ENCODE measurements at places on chromosomes 2 and 18. TPM values are rescaled to one million over a fixed set of nuclear protein-coding genes. Genes with fewer than 3 reads are reported as not detected.

GRCh38 chr2:39356922-39357639 is 80.0 kb downstream of the MAP4K3 start:
- no peaks in the 10 kb centered on the region for H3K27me3 ChIP-seq
- peaks cover 11% of the 10 kb centered on the region for H3K36me3 ChIP-seq
- H3K4me3 ChIP-seq: no peak overlapping the region
- H3K4me1 ChIP-seq: no peaks in the 10 kb centered on the region

DNA sequence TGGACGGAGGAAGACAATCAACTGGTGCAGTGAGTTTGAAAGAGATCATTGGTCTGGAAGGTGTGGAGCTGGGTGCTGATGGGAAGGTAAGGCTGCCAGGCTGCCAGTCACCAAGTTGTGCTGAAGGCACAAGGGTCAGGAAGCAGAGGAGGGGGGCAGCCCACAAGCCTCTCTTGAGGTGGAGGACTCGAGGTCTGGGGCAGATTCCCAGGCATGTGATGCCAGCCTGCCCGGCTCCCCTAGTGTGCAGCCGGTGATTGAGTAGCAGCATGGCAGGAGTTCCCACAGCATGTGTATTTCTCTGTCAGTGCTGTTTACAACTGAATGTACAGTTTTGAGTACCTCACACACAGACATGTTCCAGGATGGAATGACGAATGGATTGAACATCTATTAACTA is 99.3 kb downstream of the CABLES1 start:
- H3K4me1 ChIP-seq: peaks cover 4% of the 10 kb centered on the region
- peaks cover 12% of the 10 kb centered on the region for H3K36me3 ChIP-seq
- no peak overlapping the region for H3K4me3 ChIP-seq
- no peak overlapping the region for H3K27ac ChIP-seq
- no peak for DNase-seq

GRCh38 chr18:77208964-77209363 is 40.7 kb upstream of the GALR1 start:
- H3K4me3 ChIP-seq: no peak overlapping the region
- no peaks in the 10 kb centered on the region for H3K36me3 ChIP-seq
- no peaks in the 10 kb centered on the region for H3K27me3 ChIP-seq
- H3K4me1 ChIP-seq: no peaks in the 10 kb centered on the region
- no peak overlapping the region for H3K27ac ChIP-seq
- DNase-seq: peak; percentile 44

- H3K27me3 ChIP-seq: no peaks in the 10 kb centered on the region
- no peak overlapping the region for H3K4me3 ChIP-seq
- DNase-seq: no peak
- no peak overlapping the region for H3K27ac ChIP-seq
- H3K4me1 ChIP-seq: no peaks in the 10 kb centered on the region
Observed at GRCh38 chr2:25548601-25549000, 124.8 kb downstream of the DTNB start.

DNA sequence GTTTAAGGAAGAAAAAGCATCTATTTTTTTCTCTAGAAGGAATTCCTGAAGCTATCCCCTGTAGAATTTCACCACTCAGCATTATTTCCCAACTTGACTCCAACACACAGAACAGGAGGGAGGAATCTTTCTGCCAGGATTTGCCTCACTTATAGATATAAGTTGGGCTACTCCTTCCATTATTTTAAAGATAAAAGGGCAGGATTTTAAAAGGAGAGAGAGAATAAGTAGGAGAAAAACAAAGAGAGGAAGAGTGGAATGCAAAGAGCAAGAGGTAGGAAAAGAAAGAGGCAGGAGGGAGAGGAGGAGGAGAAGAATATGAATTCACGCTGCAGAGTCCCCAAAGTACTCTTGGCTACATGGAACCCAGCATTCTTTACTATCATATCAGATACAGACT is 182.5 kb downstream of the TCF4 start:
- no peak overlapping the region for H3K27ac ChIP-seq
- no peak overlapping the region for H3K4me3 ChIP-seq
- H3K4me1 ChIP-seq: no peaks in the 10 kb centered on the region
- no peak for DNase-seq
- H3K27me3 ChIP-seq: no peaks in the 10 kb centered on the region

DNA sequence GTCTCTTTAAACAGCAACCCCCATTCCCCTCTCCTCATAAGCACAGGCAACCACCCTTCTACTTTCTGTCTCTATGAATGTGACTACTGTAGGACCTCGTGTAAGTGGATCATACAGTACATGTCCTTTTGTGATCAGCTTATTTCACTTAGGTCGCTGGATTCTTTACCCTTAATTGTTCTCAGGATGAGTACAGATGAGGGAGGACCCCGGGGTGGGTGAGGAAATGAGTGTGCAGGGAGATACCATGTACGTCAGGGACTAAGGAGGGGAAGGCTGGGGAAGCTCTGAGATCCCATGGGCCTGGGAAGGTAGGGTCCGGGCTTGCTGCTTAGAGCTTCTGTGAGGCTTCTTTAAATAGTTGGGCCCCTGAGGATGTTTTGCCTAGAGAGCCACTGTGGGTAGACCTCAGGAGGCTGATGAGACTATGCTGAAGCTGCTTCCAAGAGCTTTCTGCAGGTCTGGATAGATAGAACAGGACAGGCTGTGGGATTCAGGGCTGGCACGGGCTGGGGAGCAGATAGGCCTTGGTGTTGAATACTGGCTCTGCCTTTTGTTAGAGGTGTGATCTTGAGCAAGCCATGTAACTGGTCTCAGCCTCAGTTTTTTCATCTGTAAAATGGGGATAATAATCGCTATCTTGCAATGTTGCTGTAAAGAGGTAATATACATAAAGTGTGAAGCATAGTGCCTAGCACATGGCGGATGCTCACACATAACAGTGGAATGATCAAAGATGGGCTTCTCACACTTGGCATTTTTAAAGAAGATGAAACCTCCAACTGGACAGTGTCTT is 155.3 kb downstream of the PRKCE start:
- H3K36me3 ChIP-seq: no peaks in the 10 kb centered on the region
- no peak for DNase-seq
- no peaks in the 10 kb centered on the region for H3K4me1 ChIP-seq
- H3K4me3 ChIP-seq: no peak overlapping the region
- no peaks in the 10 kb centered on the region for H3K27me3 ChIP-seq
- H3K27ac ChIP-seq: no peak overlapping the region

- peaks cover 3% of the 10 kb centered on the region for H3K4me1 ChIP-seq
- no peak for DNase-seq
- H3K27me3 ChIP-seq: no peaks in the 10 kb centered on the region
- no peak overlapping the region for H3K27ac ChIP-seq
Observed at GRCh38 chr2:140440815-140441214, 1660.6 kb upstream of the NXPH2 start.

GRCh38 chr2:208013285-208014178 is 11.8 kb downstream of the PLEKHM3 start:
- no peaks in the 10 kb centered on the region for H3K27me3 ChIP-seq
- peaks cover 43% of the 10 kb centered on the region for H3K4me1 ChIP-seq
- H3K36me3 ChIP-seq: no peaks in the 10 kb centered on the region
- no peak overlapping the region for H3K4me3 ChIP-seq

- peak; percentile 66 for DNase-seq
- no peak overlapping the region for H3K4me3 ChIP-seq
- H3K36me3 ChIP-seq: no peaks in the 10 kb centered on the region
- H3K4me1 ChIP-seq: peaks cover 13% of the 10 kb centered on the region
- no peaks in the 10 kb centered on the region for H3K27me3 ChIP-seq
- peak overlapping the region; percentile 22 for H3K27ac ChIP-seq
Observed at GRCh38 chr2:105592288-105592687, 152.4 kb upstream of the NCK2 start.

- H3K36me3 ChIP-seq: no peaks in the 10 kb centered on the region
- H3K4me3 ChIP-seq: no peak overlapping the region
- H3K27ac ChIP-seq: no peak overlapping the region
- no peaks in the 10 kb centered on the region for H3K4me1 ChIP-seq
Observed at GRCh38 chr2:137228566-137228965, 463.2 kb downstream of the THSD7B start.

GRCh38 chr2:37656512-37657423 is 14.7 kb downstream of the CDC42EP3 start:
- no peak overlapping the region for H3K27ac ChIP-seq
- H3K4me1 ChIP-seq: no peaks in the 10 kb centered on the region
- no peaks in the 10 kb centered on the region for H3K27me3 ChIP-seq
- no peak overlapping the region for H3K4me3 ChIP-seq

- H3K4me1 ChIP-seq: no peaks in the 10 kb centered on the region
- H3K36me3 ChIP-seq: no peaks in the 10 kb centered on the region
- no peak overlapping the region for H3K4me3 ChIP-seq
- peaks cover 3% of the 10 kb centered on the region for H3K27me3 ChIP-seq
- DNase-seq: no peak
- no peak overlapping the region for H3K27ac ChIP-seq
Observed at GRCh38 chr18:79867666-79868065, 69.9 kb downstream of the KCNG2 start.

DNA sequence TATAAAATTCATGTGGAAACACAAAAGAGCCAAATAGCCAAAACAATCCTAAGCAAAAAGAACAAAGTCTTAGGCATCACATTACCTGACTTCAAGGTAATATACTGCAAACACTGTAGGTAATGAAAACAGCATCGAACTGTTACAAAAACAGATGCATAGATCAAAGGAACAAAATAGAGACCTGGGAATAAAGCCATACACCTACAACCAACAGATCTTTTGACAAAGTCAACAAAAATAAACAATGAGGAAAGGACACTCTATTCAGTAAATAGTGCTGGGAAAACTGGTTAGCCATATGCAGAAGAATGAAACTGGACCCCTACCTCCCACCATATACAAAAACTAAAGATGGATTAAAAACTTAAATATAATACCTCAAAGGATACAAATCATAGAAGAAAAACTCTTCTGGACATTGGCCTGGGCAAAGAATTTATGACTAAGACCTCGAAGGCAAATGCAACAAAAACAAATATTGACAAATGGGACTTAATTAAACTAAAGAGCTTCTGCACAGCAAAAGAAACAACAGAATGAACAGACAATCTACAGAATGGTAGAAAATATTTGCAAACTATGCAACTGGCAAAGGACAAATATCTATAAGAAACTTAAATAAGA is 218.0 kb downstream of the PHLPP1 start:
- H3K4me1 ChIP-seq: no peaks in the 10 kb centered on the region
- no peak overlapping the region for H3K4me3 ChIP-seq
- H3K27me3 ChIP-seq: no peaks in the 10 kb centered on the region
- H3K36me3 ChIP-seq: no peaks in the 10 kb centered on the region

DNA sequence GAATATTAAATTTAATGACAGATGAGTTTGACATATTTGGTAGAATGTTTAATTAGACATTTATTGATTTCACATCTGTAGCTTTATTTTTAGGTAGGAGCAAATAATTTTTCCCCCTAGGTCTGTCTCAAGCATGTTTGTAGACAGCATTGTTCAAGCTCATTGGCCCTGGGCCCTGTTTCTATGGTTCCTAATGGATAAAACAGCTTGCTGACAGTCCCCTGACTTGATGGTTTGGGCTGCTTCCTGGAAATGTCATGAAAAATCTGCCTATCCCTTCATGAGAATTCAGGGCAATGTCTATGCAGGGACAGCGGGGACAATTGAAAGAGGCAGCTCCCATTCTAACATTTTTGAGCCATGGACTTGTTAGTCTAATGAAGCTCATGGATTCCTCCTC is 14.6 kb upstream of the MEP1B start:
- H3K4me1 ChIP-seq: no peaks in the 10 kb centered on the region
- H3K27ac ChIP-seq: no peak overlapping the region
- H3K27me3 ChIP-seq: no peaks in the 10 kb centered on the region
- DNase-seq: no peak
- H3K4me3 ChIP-seq: no peak overlapping the region

- peaks cover 3% of the 10 kb centered on the region for H3K36me3 ChIP-seq
- H3K4me1 ChIP-seq: peaks cover 36% of the 10 kb centered on the region
- H3K4me3 ChIP-seq: no peak overlapping the region
- DNase-seq: no peak
- no peaks in the 10 kb centered on the region for H3K27me3 ChIP-seq
Observed at GRCh38 chr2:240584486-240585031, 2.0 kb upstream of the CAPN10 start.

- H3K27me3 ChIP-seq: no peaks in the 10 kb centered on the region
- no peaks in the 10 kb centered on the region for H3K4me1 ChIP-seq
- no peak for DNase-seq
Observed at GRCh38 chr2:138615257-138615656, 113.7 kb downstream of the SPOPL start.

DNA sequence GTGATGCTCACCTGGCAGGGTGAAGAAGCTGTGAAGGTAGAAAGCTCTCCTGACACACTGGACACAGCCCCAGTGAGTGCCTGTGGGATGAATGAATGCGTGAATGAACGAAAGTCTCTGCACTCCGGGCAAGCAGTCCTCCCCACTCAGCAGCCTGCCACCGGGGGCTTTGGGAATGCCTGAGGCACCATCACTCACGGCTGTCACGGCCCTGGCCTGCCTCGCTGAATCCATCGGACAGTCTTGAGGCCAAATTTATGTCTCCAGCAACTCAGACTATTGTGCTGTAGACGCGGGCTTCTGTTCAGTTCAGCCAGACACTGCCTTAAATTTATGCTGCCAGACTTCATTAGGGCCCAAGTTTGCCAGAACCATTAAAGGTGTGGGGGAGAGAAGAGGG is 62.9 kb upstream of the TEX51 start:
- no peaks in the 10 kb centered on the region for H3K27me3 ChIP-seq
- DNase-seq: no peak
- H3K4me1 ChIP-seq: no peaks in the 10 kb centered on the region
- H3K27ac ChIP-seq: no peak overlapping the region

DNA sequence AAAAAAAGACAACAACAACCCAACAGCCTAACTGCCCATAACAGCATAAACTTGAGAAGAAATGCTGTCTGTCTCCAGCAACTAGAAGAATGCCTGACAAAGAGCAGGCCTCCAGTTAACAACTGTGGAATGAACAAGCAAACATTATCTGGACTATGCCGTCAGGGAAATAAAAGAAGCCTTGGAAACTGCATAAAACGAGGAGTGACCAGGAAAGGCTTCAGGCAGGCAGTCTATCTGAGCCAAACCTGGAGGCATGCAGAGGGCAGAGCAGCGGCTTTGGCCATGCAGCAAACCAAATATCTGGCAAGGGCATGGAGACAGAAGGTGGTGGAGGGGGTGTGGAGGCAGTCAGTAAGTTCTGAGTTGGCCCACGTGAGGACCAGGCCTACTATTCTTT is 11.1 kb downstream of the HES6 start:
- no peak for DNase-seq
- H3K4me1 ChIP-seq: no peaks in the 10 kb centered on the region
- peak overlapping the region; percentile 21 for H3K27ac ChIP-seq
- peaks cover 8% of the 10 kb centered on the region for H3K27me3 ChIP-seq
- H3K4me3 ChIP-seq: no peak overlapping the region
- H3K36me3 ChIP-seq: no peaks in the 10 kb centered on the region

Gene GCG
- 83.8 TPM for polyA plus RNA-seq

Gene FOXD4L1
- 0.07 TPM for polyA plus RNA-seq

Gene CHST9
- polyA plus RNA-seq: 11.1 TPM

Gene KCNK3
- polyA plus RNA-seq: 3.3 TPM

Gene PROC
- polyA plus RNA-seq: 7.8 TPM

Gene ALK
- polyA plus RNA-seq: 1.5 TPM

Gene MDH1B
- 0.69 TPM for polyA plus RNA-seq

Gene DSC3
- polyA plus RNA-seq: 3.4 TPM

Measured in large intestine (tissue), 12 donors.